Effector memory CD8-positive, alpha-beta T cell (primary cell): ENCODE measurements at places on chromosomes 2 and 18.

DNA sequence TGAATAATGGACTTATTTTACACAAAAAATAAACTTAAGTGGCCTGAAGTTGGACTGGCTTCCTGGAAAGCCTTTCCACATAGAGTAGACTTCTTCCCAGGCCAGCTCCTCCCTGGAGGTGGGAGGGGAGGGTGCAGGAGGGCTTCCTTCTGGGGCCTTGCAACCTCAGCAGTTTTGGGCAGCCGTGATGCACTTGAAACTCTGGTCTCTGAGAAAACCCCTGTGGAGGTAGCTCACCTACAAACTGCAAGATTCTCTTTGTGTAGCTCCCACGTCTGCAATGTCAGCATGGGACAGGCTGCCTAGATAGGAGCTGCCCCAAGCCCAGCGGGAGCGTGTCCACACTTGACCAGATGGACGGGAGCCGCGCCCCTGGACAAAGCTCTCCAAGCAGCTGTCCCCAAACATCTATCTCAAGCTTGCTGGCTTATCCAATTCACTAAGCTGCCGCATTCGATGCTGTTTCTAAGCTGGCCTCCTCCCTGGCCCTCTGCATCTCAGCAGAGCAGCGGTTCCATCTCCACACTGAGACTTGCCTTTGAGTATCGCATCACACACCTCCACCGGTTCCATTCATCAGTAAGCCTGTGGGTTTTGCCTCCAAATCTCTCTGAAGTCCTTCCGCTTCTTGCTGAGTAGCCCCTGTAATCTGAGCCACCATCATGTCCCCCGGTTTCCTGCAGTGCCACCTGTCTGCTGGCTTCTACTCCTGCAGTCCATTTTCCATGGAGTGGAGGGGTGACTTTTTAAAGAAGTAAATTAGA, 1.6 kb upstream of the LPIN1 start:
- no peak for DNase-seq

GRCh38 chr2:14942987-14943386, 310.5 kb downstream of the LRATD1 start:
- DNase-seq, result no peak

GRCh38 chr2:212770240-212770639, 231.6 kb upstream of the ERBB4 start:
- DNase-seq, result no peak

- DNase-seq, result no peak
Measured at GRCh38 chr2:156405586-156405985, 30.6 kb upstream of the GPD2 start.

DNA sequence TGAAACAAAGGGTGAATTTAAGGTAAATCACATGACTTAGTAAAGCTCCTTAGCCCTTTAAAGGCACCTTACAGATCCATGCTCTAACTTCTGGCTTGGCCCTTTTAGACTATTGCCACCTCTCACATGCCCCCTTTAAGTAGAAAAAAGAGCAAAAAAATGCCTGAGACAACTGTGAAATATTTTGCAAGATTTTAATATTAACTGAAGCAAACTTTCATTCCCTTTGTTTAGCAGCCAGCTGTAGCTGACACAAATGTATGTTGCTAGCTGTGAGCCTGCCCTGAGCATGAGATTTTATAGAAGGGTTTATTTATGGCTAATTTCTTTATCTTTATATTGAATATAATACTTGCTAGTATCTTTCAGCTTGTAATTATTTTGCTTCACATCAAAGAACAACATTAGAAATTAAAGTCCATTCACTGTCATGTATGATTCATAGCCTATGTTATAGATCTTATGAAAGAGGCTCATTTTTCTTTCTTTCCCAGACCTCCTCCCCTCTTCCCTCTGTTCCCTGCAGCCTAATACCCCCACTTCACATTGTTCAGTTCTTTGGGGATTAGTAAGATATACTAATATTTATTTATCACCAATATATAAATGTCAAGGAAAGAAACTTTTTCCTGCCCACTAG, 637.2 kb upstream of the ZEB2 start:
- no peak for DNase-seq

DNA sequence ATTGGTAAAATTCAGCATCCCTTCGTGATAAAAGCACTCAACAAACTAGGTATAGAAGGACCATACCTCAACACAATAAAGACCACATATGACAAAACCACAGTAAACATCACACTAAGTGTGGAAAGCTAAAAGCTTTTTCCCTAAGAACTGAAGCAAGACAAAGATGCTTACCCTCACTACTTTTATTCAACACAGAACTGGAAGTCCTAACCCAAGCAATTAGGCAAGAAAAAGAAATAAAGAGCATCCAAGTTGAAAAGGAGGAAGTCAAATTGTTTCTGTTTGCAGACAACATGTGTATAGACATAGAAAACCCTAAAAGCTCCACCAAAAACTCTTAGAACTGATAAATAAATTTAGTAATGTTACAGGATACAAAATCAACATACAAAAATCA, 271.7 kb downstream of the RBM43 start:
- DNase-seq, result no peak

- DNase-seq, result no peak
Measured at GRCh38 chr2:97805776-97806175, 92.4 kb downstream of the ZAP70 start.

DNA sequence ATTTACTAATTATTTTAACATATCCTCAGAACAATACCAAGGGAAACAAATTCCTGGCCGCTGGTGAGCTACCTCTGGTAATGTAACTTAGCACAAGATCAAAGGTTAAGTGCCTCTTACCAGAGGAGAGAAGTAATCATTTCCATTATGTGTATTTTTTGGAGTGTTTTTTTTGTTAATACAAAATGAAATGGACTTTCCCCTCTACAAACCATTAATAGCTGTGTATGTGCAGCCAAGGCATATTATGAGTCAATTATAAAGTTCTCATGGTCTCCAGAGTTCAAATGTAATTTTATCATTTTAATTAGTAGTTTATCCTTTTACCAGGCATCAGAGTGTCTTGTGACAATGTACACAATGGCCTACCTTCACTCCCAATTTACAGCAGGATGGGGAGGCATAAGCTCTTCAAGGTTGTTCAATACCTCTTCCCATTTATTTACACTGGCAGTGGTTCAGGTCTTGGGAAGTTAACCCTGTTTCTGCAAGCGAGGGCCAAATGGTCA, 242.2 kb downstream of the TGIF1 start:
- no peak for DNase-seq

DNA sequence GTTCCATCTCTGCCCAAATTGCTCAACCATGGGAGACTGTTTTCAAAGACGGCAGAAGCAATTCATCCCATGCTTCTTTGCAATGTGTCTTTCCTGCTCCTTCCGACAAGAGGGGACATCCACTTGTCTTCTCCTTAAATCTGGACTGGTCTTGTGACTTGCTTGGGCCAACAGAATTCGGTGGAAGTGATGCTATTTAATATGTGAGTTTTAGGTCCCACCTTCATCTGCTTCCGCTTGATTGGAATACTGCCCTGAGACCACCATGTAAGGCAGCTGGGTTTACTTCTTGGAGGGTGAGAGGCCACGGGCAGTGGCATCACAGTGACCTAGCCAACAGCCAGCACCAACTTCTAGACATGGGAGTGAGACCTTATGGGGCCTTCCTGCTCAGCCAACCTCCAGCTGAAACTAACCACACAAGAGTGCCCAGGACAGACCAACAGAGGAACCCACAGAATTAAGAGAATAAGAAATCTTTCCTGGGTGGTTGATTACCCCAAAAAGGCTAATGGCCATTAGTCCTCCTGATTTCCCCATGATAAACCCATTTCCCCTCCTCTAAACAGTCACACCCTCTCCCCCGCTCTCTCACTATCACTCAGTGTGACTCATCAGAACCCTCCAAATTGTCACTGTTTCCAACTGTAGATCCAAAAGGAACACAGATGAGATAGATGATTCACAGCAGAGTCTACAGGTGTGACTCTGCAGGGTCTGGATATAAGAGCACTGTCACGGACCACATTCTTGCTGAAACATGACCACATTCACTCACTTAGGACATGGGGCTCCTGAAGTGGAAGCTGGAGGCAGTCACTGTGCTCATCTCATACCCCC, 16.2 kb upstream of the RHOB start:
- no peak for DNase-seq

DNA sequence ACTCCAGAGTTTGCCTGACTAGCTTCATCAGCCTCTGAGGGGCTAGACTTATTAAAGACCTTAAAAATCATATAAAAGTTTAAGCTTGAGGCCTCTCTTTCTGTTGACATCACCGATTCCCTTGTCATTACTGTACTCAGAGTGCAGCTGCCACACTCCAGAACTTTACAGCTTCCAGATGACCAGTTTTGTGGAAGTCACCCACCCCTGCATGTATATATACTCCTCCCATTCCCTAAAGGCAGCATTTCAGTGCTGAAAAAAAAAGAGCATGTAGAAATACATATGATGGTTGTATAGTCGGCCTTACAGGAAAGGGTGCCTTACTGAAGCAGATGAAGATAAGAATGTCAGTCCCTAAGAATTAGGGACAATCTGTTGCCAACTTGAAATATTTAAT, 117.3 kb downstream of the FEZ2 start:
- DNase-seq, result no peak

- no peak for DNase-seq
Measured at GRCh38 chr2:23943666-23944065, 3.4 kb downstream of the UBXN2A start.

- peak; percentile 39 for DNase-seq
Measured at GRCh38 chr2:108612153-108612513, 77.9 kb downstream of the LIMS1 start.

DNA sequence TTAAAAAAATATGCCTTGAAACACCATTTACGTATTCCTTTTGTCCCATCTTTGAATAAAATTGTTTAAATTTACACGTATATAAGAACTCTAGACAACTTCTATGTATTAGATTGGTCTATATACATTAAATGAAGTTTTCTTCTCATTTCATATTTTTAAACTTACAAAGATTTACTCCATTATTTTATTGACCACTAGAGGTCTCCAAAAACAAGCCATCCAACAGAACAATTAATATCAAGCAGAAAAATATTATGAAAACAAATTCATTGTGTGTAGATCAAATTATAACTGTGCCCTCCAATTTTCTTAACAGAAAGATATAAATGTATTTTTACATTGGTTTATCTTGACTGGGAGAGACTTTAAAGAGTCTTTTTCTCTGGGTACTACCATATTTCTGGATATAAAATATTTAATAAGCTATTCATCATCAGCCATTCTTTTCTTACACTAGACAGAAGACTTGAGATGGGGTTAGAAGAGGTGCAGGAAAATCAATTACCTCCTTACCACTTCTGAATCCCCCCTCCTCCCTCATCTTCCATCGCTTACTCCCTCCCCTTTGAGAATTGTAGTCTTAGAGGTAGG, 66.5 kb downstream of the DPP4 start:
- no peak for DNase-seq

GRCh38 chr2:169386722-169387121, 24.4 kb upstream of the LRP2 start:
- no peak for DNase-seq
